A549 treated with ZK216348 at 1 μM for 4 hours (cell line): ENCODE measurements at places on chromosomes 16 and 17. TPM values are rescaled to one million over a fixed set of nuclear protein-coding genes. Genes with fewer than 3 reads are reported as not detected.

Gene KRTAP9-8
- not detected in 5 replicates for total RNA-seq

Gene MAZ
- 140 to 181 TPM (median 172 TPM) in 5 replicates for total RNA-seq

Gene KRT222
- total RNA-seq: 0.41 to 1.1 TPM (median 0.59 TPM) in 5 replicates

Gene EXOC7
- 54.8 to 70.2 TPM (median 67.2 TPM) in 5 replicates for total RNA-seq

Gene MYO1D
- 1.4 to 3.0 TPM (median 2.3 TPM) in 5 replicates for total RNA-seq

Gene MT3
- 0.64 to 0.68 TPM in 2 of 5 replicates, not detected in the others for total RNA-seq
